OCI-LY7 (cell line): ENCODE measurements at places on chromosomes 4 and X. TPM values are rescaled to one million over a fixed set of nuclear protein-coding genes. Genes with fewer than 3 reads are reported as not detected.

The RAP1GDS1 gene
- 57.8 and 59.4 TPM in 2 replicates for total RNA-seq

The NEXMIF gene
- total RNA-seq: not detected in 2 replicates

The SERTM2 gene
- total RNA-seq: not detected in 2 replicates

The AMTN gene
- not detected in 2 replicates for total RNA-seq

The DOK7 gene
- total RNA-seq: 1.3 and 1.5 TPM in 2 replicates

The DTHD1 gene
- total RNA-seq: not detected in 2 replicates

The SHOX gene
- not detected in 2 replicates for total RNA-seq

The CXCL10 gene
- total RNA-seq: not detected in 2 replicates

The PCDH19 gene
- total RNA-seq: not detected in 2 replicates

The DUSP21 gene
- total RNA-seq: not detected in 2 replicates

The MPC1L gene
- not detected in 2 replicates for total RNA-seq

The SUPT20HL2 gene
- not detected in 2 replicates for total RNA-seq

The HS3ST1 gene
- total RNA-seq: not detected in 2 replicates

The RHOXF2 gene
- not detected in 2 replicates for total RNA-seq

The NIPAL1 gene
- total RNA-seq: 1.7 and 1.9 TPM in 2 replicates

The PDE6B gene
- not detected in 2 replicates for total RNA-seq

The UGT2B15 gene
- total RNA-seq: not detected in 2 replicates

The IL3RA gene
- total RNA-seq: not detected in 2 replicates
